ENCODE measurements at places on chromosomes 4 and X.

GRCh38 chr4:105241451-105241850 is 94.8 kb downstream of the TET2 start:
- no peak for DNase-seq

- DNase-seq = no peak
Observed at GRCh38 chr4:110096405-110096804, 102.0 kb downstream of the ELOVL6 start.

DNA sequence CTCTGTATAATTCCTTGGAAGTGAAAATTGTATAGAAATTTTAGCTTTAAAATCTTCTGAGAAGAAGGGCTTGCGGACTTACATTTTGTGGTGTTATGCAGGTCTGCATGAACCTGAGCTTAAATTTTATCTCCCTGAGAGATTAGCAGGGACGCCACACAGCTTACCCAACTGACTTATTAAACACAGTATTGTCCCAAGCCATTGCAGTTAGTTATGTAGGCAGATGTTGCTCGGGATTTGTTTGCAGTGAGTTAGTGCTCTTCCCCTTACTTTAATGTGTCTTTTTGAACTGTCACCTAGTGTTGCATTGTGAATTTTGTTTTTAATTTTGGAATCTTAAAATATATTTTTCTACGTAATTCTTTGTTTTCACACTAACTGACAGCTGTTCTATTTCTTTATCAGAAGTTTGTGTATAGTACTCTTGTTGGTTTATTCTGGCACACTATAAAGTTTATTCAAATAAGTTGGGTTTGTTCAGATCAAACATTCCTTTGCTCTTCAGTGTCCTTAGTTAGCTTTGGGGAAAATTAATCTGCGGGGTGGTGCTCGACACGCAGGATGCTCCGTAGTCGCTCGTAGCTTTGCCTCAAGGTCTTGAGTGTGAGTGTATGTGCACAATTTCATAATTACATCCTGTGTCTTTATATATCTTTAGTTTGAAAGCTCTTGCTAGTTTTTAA is 145.4 kb downstream of the STIM2 start:
- DNase-seq = no peak

DNA sequence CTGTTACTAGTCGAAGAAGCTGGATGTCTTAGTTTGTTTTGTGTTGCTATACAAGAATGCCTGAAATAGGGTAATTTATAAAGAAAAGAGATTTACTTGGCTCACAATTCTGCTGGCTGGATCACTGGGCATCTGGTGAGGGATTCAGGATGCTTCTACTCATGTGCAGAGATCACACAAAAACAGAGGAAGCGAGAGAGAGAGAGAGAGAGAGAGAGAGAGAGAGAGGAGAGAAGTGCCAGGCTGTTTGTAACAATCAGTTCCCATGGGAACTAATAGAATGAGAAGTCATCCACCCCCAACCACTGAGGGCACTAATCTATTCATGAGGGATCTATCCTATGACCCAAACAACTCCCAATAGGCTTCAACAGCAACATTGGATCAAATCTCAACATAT is 66.2 kb upstream of the FAM9A start:
- DNase-seq = no peak

DNA sequence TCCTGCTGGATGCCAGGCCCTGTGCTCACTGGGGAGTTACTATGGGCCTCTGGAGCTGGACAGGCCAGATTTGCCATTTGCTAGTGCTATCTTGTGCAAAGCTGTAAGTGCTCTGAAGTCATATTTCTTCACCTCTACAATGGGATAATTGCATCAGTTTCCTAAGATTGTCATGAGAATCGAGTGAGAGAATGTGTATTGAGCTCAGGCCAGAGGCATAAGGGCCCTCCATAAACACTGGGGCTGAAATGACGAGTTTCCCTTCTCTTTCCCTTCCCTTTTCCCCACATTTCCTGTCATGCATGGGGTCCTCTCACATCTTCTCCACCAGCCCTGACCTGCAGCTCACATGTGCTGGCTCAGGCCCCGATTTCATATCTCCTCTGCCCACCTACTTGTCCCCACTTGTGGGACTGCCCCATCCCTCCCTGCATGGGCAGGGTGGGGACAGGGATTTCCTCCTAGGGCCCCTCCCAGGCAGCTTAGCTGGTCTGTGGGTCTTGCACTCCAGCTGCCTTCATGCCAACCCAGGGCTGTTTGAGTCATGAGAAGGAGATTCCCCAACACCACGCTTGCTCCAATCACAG is 358.8 kb downstream of the MID1IP1 start:
- DNase-seq = no peak

DNA sequence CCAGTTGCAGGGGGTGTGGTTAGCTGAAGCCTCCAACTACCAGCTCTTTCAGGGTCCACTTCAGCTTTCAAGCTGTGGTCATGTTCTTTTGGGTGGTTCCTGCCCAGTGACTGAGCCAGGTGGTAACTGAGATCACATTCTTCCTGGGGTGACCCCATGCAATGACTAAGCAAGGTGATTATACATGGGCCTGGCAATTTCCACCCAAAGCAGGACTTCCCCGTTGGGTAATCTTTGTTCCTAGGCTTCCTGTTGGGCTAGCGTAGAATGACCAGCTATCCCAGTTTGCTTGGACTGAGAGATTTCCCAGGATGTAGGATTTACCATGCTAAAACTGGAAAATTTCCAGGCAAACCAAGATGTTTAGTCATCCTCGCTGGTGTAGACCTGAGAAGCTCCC is 18.4 kb upstream of the MAGEB17 start:
- no peak for DNase-seq

DNA sequence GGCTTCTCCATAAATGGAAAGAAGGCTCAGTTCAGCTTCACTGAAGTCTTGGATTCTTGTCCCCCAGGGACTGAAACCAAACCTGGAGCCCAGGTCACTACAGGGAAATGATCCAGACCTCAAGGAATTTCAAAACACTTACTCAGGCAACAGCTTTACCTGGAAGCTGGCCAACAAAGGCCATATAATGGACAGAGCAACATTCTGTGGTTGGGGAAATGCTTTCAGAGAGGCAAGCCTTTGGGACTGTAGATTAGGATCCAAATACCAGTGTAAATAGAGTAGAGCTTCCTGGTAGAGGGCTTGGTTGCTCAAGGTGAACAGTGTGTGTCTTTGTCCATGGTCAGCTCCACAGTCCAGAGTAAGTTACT is 57.0 kb upstream of the PROM1 start:
- no peak for DNase-seq

DNA sequence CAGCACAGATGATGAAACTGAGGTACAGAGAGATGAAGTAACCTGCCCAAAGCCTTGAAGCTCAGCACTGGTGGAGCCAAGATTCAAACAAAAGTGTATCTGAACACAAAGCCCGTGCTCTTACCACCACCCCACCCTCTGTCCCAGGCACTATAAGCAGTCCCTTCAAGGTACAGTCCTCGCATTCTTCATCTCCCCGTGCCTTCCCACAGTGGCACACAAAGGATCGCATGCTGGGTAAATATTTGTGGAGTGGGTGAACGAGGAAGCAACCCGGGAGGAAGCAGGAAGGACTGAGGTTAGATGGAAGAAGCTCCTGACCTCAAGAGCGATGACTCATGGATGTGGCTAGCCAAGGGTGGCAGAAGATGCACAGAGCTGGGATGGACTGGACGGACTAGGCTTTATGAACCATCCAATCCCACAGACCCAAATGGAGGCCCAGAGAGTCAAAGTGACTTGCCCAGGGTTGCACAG is 18.4 kb downstream of the IQSEC2 start:
- no peak for DNase-seq

GRCh38 chrX:118459494-118459893 is 36.1 kb upstream of the DOCK11 start:
- peak; percentile 29 for DNase-seq

DNA sequence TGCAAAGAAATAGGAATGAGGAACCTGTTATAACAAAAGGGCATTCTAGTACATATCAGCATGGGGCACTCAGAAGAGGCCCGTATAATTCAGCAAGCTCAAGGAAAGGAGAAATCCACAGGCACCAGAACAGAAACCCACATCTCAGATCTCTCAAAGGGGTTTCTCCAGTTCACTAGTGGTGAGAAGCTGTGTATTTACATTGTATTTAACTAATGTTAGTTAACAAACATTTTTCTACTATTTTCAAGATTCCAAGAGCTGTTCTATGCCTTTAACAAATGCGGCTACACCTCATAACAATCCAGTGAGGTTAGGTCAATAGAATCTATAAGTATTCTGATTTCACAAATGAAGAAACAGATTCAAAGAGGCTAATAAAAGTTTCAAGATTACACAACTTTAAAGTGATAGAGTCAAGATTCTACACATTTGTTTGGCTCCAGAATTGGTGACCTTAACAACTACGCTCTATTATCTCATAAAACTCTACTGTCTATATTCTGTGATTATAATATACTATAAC is 77.3 kb downstream of the CXXC4 start:
- no peak for DNase-seq

DNA sequence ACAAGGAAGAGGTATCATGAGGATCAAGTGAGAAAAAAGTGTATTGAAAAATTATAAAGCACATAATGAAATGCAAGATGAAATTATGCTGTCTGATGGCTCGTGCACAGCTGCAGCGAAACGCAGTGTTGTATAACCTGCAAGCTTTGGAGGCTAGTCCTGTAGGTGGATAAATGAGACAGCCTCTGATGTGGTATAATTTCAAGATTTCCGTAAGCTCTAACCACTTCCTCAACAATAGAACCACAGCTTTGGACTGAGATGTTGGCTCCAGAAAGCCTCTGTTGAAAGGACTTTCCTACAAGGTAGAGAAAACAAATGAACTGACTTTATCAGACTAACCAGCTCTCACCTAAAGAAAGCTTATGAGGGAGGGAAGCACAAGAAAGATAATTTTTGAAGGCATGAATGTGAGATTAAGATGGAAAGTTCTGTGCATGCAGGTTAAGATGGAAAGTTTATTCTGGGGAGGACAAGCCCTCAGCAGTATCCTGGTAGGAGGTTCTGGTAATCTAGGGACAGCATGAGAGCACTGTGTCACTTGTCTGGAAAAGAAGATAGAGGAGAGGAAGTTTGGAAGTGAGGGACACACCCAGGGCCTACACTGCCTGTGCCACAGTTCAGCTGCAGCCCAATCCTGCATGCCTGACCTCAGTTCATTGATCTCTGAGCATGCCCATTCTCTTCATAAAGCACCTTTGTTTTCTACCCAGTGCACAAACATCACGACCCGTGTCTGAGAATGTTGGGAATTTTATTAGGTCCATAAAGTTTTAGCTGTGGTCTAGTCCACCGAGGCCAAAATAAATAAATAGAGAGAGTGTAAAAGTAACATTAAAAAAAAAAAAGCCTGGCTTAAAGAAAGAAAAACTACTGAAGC is 161.5 kb upstream of the SFRP2 start:
- no peak for DNase-seq

GRCh38 chr4:7787067-7787466 is 152.6 kb downstream of the AFAP1 start:
- no peak for DNase-seq

GRCh38 chr4:151627491-151627890 is 133.3 kb downstream of the GATB start:
- no peak for DNase-seq

DNA sequence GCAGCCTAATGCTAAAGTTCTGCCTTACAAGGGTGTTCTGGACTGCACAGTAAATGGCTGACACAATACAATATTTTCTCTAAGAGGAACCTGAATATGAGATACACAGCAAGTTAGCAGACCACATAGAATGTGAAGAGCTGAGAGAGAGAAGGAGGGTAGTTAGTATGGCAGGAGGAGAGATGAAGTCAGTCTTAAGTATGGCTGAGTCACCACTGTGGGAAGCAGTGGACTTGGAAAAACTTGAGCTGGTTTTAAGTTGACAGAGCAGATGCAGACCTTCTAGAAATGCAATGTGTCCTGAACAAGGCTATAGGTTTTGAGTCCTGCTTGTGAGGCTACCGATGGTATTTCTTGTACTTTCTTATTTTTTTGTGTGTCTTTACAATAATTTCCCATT is 172.5 kb downstream of the SH2D1A start:
- no peak for DNase-seq

- DNase-seq = no peak
Observed at GRCh38 chr4:173254646-173255045, 79.5 kb downstream of the HMGB2 start.

GRCh38 chrX:13305108-13305507 is 14.7 kb downstream of the ATXN3L start:
- no peak for DNase-seq

- DNase-seq = no peak
Observed at GRCh38 chr4:30028826-30029225, 691.3 kb upstream of the PCDH7 start.

GRCh38 chrX:100076031-100076430 is 334.0 kb downstream of the PCDH19 start:
- no peak for DNase-seq

DNA sequence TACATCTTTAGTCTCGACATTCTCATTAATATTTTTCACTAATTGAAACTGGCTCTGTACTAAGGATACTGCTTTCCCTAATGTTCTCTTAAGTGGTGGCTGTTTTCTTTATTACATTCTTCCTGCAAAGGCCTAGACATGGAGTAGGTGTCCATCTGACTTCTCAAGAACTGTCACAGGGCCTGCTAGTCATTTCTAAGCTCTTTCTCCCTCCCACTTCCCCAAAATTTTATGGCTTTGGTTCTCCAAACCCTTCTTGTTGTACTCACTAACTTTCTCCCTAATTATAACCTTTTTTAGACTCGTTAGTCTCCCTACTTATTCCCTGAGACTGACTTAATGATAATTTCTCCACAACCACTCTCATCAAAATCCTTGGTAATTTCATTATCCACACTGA is 133.3 kb downstream of the SPOCK3 start:
- DNase-seq = no peak

DNA sequence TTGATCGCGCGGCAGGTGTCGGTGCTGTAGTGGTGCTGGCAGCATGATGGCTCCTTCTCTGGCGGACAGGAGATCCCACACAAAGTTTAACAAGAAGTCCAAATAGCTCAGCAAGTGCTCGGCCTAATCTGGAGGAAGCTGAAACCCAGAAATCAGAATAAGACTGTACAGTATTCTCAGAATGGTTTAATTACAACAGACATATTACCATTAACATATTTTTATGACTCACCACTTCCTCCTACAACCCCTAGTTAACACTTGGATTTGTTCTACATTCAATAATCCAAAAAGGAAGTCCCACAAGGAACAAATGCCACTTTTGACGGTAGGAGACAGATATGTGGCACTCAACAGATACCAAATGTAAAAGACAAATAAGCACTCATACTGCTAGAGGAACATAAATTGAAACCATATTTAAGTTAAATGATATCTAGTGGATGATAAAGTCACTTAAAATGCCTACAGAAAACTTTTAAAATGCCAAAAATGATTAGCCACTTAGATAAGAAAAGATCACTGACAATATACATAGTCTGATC is 91.2 kb downstream of the HUWE1 start:
- no peak for DNase-seq

DNA sequence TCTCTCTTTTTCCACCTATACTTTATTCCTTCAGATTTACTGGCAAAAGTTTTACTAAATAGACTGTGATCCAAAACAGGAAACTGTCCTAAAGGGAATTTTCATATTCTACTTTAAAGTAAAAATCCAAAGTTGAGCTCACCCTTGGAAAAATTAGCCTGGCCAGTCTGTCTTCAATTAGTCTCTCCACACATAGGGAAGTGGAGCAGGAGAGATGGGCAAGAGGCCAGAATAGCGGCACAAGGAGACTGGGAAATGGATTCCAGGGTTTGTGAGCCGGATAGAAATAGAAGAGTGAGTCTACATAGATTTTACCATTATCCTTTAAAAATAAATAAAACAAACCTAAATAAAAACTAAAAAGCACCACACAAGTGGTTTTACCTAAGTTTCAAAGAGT is 16.2 kb upstream of the FRMD7 start:
- DNase-seq = no peak

- DNase-seq = no peak
Observed at GRCh38 chrX:1486749-1487361, 34.1 kb upstream of the ASMTL start.

GRCh38 chrX:97405031-97405660 is 521.4 kb downstream of the RPA4 start:
- DNase-seq = no peak
